Dermis microvascular lymphatic vessel endothelial cell (primary cell): ENCODE measurements at places on chromosomes 12 and 14. TPM values are rescaled to one million over a fixed set of nuclear protein-coding genes. Genes with fewer than 3 reads are reported as not detected.

DNA sequence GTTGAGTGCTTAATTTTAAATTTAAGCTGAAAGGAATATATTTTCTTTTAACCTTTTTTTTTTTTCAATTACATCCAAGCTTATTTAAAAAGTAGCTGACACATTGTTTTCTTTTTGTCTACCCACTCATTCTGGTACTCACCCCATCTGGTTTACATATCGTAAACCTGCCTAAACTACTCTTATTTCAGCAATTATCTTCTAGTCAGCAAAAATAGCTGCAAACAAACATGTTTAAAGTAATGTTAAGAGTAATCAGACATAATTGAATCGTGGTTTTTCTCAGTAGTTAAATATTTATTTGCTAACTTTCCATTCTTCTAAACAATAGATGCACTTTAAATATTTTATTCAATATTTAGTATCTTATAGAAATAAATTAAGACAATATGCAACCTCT is 492.7 kb upstream of the MGAT4C start:
- no peak for DNase-seq

GRCh38 chr12:3670083-3670620 is 82.8 kb downstream of the CRACR2A start:
- no peak for DNase-seq

DNA sequence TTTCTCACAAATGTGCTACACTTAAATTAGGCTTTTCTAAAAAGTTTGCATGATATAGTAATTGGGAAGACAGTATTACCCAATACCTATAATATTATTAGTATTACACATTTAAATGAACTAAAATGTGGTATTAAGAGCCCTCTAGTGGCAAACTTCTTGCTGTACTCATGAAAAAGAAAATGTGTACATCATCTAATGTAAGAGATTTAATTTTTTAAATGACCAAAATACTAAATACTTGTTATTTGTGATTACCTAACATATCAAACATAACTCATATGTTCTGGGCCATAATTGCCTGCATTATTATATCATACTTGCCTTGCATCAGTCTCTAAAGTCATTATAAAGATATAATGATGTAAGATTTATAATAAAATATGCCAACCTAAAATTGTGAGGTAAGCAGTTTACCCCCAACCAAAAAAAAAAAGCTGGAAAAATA is 64.2 kb downstream of the DNAI7 start:
- DNase-seq, result peak; percentile 52

Gene TAS2R9
- total RNA-seq, result not detected in 2 replicates

Gene PLEKHG7
- not detected in 2 replicates for total RNA-seq

Gene MYO1H
- total RNA-seq, result not detected in 2 replicates
